ENCODE measurements at places on chromosomes 4 and X. TPM values are rescaled to one million over a fixed set of nuclear protein-coding genes. Genes with fewer than 3 reads are reported as not detected.

Gene CDKL2
- 3.1 TPM for polyA plus RNA-seq

Gene NUDT10
- 21.8 TPM for polyA plus RNA-seq

Gene ARR3
- polyA plus RNA-seq, result not detected

Gene SPIN4
- 13.5 TPM for polyA plus RNA-seq

Gene RBMXL3
- polyA plus RNA-seq, result not detected

Gene WAS
- polyA plus RNA-seq, result 0.12 TPM

Gene VCX2
- 0.37 TPM for polyA plus RNA-seq

Gene RAB41
- not detected for polyA plus RNA-seq

Gene UCHL1
- polyA plus RNA-seq, result 998 TPM

Gene HEPH
- 9.7 TPM for polyA plus RNA-seq

DNA sequence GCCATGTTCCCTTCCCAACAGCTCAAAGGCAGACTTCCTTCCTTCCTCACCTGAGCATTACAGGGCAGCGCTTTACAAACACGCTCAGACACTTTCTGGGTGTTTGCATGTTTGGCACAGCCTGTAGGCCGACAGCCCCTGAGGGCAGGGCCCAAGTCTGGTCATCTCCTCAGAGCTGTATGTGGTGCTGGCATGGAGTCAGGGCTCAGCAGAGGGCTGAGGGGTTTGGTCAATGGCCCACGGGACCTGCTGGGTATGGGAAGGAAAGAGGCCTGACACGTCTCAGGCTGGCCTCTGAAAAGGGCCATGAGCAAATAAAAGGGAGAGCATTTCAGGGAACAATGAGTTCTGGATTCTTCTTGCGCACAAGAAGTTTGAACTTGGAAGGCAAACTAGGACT lies 73.8 kb upstream of the MAP3K15 start:
- no peaks in the 10 kb centered on the region for H3K27me3 ChIP-seq
- H3K4me3 ChIP-seq, result no peak overlapping the region
- H3K27ac ChIP-seq, result no peak overlapping the region
- peaks cover 2% of the 10 kb centered on the region for H3K4me1 ChIP-seq
- DNase-seq, result no peak
- H3K36me3 ChIP-seq, result no peaks in the 10 kb centered on the region

- H3K27me3 ChIP-seq, result no peaks in the 10 kb centered on the region
- no peak overlapping the region for H3K4me3 ChIP-seq
- no peak for DNase-seq
- H3K4me1 ChIP-seq, result peaks cover 11% of the 10 kb centered on the region
- H3K36me3 ChIP-seq, result no peaks in the 10 kb centered on the region
These were observed 35.6 kb downstream of the COMMD8 start for GRCh38 chr4:47427935-47428334.

DNA sequence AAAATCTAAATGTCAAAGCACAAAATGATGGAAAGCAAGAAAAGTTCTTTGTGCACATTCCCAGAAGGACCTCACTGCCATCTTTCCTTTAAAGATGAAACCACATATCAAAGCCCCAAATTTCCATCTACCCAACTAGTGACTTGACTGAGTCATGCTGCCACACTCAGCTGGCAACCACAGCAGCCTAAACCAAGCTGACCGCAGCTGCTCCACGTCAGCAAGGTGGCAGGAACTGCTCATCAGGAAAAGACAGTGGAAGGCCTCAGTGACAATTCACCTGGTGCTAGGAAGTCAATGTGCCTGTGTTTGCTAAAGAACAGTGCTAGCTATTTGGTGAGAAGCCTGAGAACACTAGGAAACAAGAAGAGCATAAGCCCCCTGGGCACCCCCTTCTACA lies 26.1 kb downstream of the ACOX3 start:
- H3K36me3 ChIP-seq, result no peaks in the 10 kb centered on the region
- H3K4me1 ChIP-seq, result no peaks in the 10 kb centered on the region
- no peak for DNase-seq
- no peaks in the 10 kb centered on the region for H3K27me3 ChIP-seq

GRCh38 chr4:121758925-121759568 lies 5.9 kb downstream of the SMIM43 start:
- H3K4me3 ChIP-seq, result no peak overlapping the region
- DNase-seq, result no peak
- H3K27ac ChIP-seq, result no peak overlapping the region
- peaks cover 4% of the 10 kb centered on the region for H3K4me1 ChIP-seq
- no peaks in the 10 kb centered on the region for H3K36me3 ChIP-seq

GRCh38 chr4:62156205-62156604 lies 956.1 kb downstream of the ADGRL3 start:
- no peaks in the 10 kb centered on the region for H3K27me3 ChIP-seq
- no peaks in the 10 kb centered on the region for H3K4me1 ChIP-seq
- H3K4me3 ChIP-seq, result no peak overlapping the region

DNA sequence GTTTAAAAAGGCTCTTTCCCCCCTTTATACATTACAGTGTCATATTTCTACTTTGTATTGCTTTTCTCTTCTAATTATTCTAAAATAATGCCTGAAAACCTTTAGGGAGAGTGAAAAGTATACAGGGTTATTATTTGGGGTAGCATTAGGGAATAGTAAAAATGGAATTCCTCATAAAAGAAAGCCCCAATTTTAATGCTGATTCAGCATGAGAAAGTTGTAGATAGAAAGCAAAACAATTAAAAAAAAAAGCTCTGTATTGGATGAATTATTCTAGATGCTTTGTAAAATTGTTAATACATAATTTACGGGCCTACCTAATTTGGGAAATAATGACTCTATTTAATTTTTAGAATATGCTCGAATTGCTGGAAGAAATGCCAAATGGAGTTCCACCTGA lies 92.4 kb downstream of the RS1 start:
- no peaks in the 10 kb centered on the region for H3K4me1 ChIP-seq
- no peak for DNase-seq
- H3K27me3 ChIP-seq, result no peaks in the 10 kb centered on the region
- H3K4me3 ChIP-seq, result no peak overlapping the region
- H3K36me3 ChIP-seq, result no peaks in the 10 kb centered on the region

GRCh38 chrX:108000751-108001150 lies 18.6 kb upstream of the TEX13B start:
- H3K27ac ChIP-seq, result no peak overlapping the region
- H3K36me3 ChIP-seq, result peaks cover 2% of the 10 kb centered on the region
- no peaks in the 10 kb centered on the region for H3K27me3 ChIP-seq
- H3K4me3 ChIP-seq, result no peak overlapping the region
- H3K4me1 ChIP-seq, result no peaks in the 10 kb centered on the region

DNA sequence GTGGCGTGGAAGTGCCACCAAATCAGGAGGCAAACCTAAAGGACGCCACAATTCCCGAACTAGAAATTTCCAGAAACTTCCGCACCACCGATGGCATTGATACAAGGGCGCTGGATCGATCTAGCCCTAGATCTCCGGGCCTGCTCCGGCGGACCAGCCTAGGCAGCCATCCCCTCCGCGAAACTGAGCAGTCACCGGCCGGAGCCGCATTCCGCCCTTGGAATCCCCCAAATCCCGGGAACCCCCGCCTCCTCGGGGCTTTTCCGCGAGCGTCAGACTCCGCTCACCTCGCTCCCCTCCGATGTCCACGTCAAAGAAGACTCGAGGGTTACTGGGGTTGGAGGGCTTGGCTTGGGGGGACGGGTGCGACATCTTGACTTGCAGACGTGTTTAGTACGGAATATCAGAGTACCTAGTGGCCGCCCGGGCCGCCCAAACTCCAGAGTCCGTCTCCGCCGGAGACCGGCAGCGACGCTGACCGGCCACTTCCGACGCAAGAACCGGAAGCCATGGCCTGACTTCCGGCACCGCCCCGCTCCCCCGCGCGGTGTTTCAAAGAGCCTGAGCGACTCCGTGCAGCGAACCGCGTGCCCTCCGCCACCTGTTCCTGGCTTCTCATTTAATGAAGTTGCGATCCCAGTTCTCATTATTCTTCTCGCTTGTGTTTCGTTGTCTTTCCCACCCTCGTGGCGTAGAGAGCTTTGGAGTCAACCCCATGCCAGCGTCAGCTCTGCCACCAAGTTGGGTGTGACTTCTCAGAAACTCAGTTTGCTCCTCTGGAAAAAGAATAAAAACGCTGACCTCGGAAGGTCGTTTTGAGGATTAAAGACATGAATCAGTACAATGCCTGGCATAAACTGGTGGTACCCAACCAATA lies at the start of gene PPID:
Gene PPID, minus strand, starts transcription at position 480 of the 877 bp plus-strand sequence. Its CDS starts 108 bp downstream, at position 372.
- H3K27me3 ChIP-seq, result no peaks in the 10 kb centered on the region
- 0 out of 2 replicates have a peak, but pooled peaks cover 4% of the 10 kb centered on the region for H3K4me1 ChIP-seq
- H3K36me3 ChIP-seq, result peaks cover 18% of the 10 kb centered on the region
- DNase-seq, result peak; percentile 92
- H3K4me3 ChIP-seq, result peak within 1 kb of the TSS; percentile 82

- H3K27me3 ChIP-seq, result no peaks in the 10 kb centered on the region
- no peaks in the 10 kb centered on the region for H3K36me3 ChIP-seq
- H3K4me1 ChIP-seq, result peaks cover 16% of the 10 kb centered on the region
- no peak for DNase-seq
These were observed 69.1 kb upstream of the HPGD start for GRCh38 chr4:174591243-174592021.

DNA sequence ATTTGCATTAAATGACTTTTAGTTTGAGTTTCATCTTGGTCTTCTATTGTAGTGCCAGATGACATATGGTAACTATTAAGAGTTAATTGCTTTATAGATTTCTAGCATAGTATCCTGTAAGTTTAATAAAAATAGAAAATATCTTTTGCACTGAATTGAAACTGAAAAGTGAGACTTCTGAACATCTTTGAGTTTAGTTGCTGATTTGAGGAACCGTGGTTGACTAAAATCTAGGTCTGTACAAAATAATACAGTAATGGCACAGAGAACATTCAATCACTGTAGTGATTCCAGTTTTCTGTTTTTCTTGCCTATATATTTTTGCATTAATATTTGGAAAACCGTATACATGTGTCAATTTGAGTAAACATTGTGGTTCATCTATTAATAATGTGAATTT lies 60.7 kb downstream of the SPATA4 start:
- H3K27me3 ChIP-seq, result no peaks in the 10 kb centered on the region
- no peak for DNase-seq
- no peaks in the 10 kb centered on the region for H3K36me3 ChIP-seq
- H3K27ac ChIP-seq, result no peak overlapping the region
- no peak overlapping the region for H3K4me3 ChIP-seq

DNA sequence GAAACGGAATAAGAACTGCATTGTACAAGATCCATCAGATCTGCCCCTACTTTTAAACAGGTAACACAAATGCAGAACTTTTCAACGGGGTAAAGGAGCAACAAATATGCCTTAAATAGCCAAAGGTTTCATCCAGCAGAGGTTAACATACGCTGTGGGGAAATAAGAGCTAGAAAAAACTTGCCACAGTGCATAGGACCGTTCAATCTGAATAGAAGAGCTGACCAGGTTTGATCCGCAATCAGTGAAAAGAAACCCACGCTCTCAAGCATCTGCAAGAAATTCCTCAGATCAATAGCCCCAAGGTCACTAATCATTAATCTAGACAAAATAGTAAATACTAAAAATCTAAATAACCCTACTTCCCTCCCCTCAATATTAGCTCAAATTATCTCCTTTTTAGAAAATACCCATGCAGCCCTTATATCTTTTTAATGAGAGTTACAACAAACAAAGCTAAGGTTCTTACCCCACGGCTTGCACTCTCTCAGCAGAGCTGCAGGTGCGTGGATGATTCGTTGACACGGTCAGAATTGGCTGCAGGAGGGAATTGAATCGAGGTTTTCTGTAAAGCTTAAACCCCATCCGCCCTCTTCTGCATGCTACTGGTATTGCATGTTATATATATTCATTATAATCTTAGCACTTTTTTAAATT lies at the start of gene TLR10:
Gene TLR10, minus strand, starts transcription at position 539 of the 657 bp plus-strand sequence. CDS start 7,400 bp downstream, outside the sequence.
- no peak within 1 kb of the TSS for H3K27ac ChIP-seq
- peak; percentile 83 for DNase-seq
- no peaks in the 10 kb centered on the region for H3K4me1 ChIP-seq
- no peaks in the 10 kb centered on the region for H3K36me3 ChIP-seq
- no peak within 1 kb of the TSS for H3K4me3 ChIP-seq
- no peaks in the 10 kb centered on the region for H3K27me3 ChIP-seq

GRCh38 chrX:154542723-154543424 lies 3.8 kb downstream of the G6PD start:
- H3K36me3 ChIP-seq, result no peaks in the 10 kb centered on the region
- no peak overlapping the region for H3K27ac ChIP-seq
- H3K4me3 ChIP-seq, result no peak overlapping the region
- no peak for DNase-seq
- no peaks in the 10 kb centered on the region for H3K27me3 ChIP-seq
- no peaks in the 10 kb centered on the region for H3K4me1 ChIP-seq

GRCh38 chrX:51853251-51853650 lies 40.2 kb upstream of the MAGED1 start:
- peaks cover 45% of the 10 kb centered on the region for H3K4me1 ChIP-seq
- H3K4me3 ChIP-seq, result peak overlapping the region; percentile 23
- H3K36me3 ChIP-seq, result no peaks in the 10 kb centered on the region

GRCh38 chr4:146237092-146237491 lies 22.8 kb downstream of the REELD1 start:
- no peak overlapping the region for H3K4me3 ChIP-seq
- peaks cover 6% of the 10 kb centered on the region for H3K4me1 ChIP-seq
- H3K27me3 ChIP-seq, result no peaks in the 10 kb centered on the region
- H3K27ac ChIP-seq, result no peak overlapping the region

- no peaks in the 10 kb centered on the region for H3K27me3 ChIP-seq
- DNase-seq, result no peak
- H3K36me3 ChIP-seq, result no peaks in the 10 kb centered on the region
- no peak overlapping the region for H3K27ac ChIP-seq
- H3K4me1 ChIP-seq, result no peaks in the 10 kb centered on the region
- H3K4me3 ChIP-seq, result no peak overlapping the region
These were observed 52.4 kb downstream of the KLHL5 start for GRCh38 chr4:39114436-39114835.

- H3K4me3 ChIP-seq, result no peak overlapping the region
- H3K36me3 ChIP-seq, result no peaks in the 10 kb centered on the region
- peak; percentile 51 for DNase-seq
These were observed 76.3 kb downstream of the DCHS2 start for GRCh38 chr4:154415313-154415712.

DNA sequence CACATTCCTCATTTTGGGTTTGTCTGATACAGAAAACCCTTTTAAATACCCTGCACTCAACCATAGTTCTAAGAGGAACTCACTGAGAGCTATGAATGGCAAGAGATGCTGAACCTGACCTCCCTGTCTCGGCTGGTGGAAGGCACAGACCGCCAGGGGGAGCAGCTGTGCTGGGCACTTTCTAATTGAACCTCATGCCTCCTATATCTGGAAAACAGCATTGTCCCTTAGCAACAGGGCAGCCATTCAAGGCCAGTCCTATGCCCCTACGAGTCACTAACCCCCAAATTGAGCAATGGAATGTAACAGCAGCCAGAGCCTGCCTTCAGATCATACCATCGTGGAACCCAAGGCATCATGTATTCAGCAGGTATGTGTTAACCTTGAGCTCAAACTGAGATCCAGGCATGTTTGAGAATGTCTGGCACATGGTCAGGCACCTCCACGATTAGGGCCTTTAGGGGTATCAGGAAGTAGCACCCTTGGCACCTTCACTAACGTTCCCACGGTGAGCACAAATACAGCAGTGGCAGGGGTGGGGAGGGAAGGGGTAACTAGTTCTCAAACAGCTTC lies 5.1 kb downstream of the USP27X start:
- H3K27me3 ChIP-seq, result 0 out of 2 replicates have a peak, but pooled peaks cover 2% of the 10 kb centered on the region
- DNase-seq, result peak; percentile 71
- no peaks in the 10 kb centered on the region for H3K36me3 ChIP-seq
- H3K4me1 ChIP-seq, result no peaks in the 10 kb centered on the region
- no peak overlapping the region for H3K27ac ChIP-seq

Data from GM23338 (cell line).